ENCODE measurements at places on chromosomes 5 and 9.

DNA sequence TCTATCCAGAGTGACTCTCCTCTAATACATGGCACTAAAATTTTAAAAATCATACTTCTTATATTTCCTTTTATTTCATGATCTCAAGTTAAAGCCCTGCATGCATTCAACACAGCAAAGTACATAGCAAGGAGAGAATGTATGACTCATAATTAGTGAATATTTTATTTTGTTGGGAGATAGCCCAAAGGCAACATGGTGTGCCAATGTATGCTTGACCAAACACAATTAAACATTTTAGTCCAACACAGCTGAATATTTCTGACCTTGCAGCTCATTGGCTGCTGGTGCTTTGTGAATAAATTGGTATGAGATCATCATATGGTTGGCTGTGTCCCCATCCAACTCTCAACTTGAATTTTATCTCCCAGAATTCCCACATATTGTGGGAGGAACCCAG, 103.5 kb downstream of the NPR3 start:
- DNase-seq, result peak; percentile 57

DNA sequence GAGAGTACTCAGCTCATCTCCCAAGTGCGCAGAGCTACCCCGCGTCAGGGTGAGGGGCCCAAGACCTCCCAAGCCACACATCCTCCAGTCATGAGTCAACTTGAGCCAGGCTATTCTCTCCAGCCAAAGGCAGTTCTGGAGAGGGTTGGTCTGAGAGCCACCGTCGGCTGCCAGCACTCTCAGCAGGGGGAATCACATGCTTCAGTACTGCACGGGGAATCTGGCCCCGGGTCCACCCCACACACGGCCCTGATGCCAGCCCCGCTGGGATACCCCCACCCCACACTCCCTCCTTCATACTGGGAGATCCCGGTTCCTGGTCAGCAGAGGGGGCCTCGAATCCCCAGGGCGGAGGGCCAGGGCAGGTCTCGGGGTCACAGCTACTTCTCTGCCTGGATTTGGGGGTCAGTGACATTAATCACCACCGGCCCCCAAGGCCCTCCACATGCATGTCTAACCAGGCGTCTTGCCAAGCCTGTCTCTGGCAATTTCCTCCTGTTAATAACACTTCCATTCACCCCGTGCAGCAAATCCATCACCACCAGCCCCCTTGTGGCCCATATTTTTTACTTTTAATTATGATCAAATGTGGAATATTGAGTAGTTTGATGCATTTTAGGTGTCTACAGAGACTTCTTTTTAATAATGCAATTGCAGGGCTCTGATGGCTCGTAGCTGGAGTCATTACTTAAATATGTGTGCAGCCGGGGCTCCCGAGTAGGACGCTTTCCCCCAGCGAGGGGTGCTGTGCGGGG, 102.9 kb upstream of the PPP1R26 start:
- no peak for DNase-seq

DNA sequence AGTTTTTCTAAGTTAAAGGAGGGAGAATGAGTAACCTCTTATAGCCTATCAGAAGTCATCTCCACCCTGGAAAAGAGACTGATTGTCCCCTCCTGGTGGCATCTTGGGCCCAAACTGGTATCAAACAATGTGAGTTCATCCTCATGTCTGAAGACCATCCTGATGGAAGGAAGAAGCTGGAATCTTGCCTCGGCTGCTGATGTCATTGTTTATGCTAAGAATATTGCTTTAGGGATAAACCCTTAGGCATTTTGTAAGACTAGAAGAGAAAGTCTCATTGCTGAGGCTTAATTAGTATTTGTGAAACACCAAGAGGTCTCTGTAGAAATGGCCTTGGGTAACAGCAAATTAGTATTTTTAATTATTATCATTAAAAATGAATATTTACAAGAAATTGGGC, 65.7 kb upstream of the KCNN2 start:
- DNase-seq, result no peak

DNA sequence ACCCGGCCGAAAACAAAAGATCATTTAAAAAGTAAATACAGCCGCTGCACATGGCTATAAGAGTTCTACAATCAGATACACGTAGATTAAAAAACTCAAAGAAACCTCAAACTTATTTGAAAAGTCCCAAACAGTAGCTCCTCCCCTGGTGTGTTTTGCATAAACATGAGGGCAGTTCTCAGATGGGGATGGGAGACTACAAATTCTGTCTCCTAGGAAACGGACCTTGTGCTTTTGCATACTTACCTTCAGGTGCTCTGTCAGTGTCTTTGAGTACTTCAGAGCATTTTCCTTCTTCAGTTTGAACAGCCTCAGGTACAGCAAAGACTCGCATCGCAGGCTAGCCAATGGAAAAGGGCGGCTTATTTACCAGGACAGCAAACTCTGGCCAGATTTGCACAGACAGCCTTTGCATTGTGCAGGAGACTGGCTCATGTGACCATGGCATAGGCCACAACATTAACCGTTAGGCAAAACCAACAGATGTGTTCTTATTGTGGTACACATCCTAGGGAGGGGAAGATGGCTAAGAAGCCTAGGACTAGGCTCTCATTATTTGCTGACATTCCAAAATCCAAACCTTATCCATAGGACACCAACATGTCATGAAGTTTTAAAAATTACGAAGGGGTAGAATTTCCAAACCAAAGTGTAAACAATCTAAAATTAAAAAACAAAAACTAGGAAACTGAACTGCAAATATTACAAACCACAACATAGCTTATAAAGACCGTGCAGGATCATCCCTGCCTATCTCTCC, 12.8 kb downstream of the LEAP2 start:
- no peak for DNase-seq

- no peak for DNase-seq
These were observed 187.1 kb downstream of the KDM4C start for GRCh38 chr9:6944896-6945295.

GRCh38 chr5:155728857-155729683, 597.9 kb upstream of the SGCD start:
- no peak for DNase-seq

DNA sequence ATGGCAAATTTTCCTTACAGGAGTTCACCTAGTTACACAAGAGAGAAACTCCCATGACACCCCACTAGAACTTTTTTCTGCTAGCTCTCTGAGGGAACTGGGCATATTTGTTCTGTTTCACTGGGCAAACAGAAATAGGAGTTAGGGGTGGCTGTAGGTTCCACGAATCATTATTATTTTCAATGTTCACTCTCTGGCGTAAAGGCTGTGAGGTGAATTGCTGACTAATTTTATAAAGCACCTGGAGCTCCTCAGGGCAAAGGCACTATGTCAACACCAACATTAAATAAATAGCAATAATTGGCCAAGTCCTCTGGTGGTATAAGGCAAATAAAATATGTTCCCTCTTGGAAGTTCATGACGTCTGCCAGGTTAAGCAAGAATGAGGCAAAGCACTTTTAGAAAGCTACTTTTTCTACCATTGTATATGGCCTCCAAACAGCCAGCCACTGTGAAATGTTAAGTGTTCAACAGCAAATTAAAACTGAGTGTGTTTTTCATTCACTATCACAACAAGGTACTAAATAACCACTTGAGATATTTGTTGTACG, 344.6 kb downstream of the PDE4D start:
- no peak for DNase-seq

DNA sequence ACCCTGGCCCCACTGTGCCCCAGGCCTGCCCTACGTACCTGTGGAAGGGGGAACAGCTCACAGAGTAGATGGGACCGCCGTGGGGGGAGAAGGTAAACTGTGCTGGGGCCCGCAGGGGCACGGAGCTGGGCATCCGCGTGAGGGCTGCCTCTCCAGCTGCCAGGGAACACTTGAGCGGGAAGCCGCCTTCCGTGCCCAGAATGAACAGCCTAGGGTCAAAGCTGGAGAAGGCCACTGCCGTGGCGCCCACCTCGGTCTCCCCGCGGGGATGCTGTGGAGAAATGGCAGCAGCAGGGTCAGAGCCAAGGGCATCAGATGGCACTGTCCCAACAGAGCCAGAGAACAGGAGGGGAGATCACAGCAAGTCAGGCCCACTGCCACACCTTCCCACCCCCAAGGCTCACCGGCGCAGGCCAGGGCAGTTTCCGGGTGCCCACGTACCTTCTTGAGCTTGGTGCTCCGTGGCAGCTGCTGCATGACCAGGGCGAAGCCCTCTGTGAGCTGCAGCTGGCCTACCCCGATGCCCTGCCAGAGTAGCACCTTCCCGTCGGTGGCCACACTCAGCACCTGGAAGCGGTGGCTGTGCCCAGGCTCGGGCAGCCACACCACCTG, 21.9 kb downstream of the DYNC2I2 start:
- DNase-seq, result no peak

- DNase-seq, result no peak
These were observed 119.7 kb downstream of the INSYN2B start for GRCh38 chr5:169860585-169860984.

GRCh38 chr9:104780796-104781395, 17.0 kb downstream of the NIPSNAP3B start:
- DNase-seq, result no peak

- DNase-seq, result no peak
These were observed 748 bp downstream of the LCN9 start for GRCh38 chr9:135663857-135664256.

DNA sequence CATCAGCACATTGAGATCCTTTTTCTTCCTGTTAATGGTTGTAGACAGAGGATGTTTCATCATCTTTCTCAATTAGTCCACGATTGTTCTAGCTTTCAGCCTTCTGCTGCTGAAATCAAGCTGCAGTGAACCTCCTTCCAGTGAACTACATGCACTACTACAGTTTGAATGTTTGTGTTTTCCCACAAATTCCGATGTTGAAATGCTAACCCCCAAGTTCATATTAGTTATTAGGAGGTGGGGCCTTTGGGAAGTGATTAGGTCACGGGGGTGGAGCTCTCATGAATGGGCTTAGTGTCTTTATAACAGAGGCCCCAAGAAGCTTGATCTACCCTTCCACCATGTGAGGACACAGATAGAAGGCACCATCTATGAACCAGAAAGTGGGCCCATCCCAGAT, 32.9 kb downstream of the NSG2 start:
- DNase-seq, result no peak

- no peak for DNase-seq
These were observed 457.9 kb upstream of the BRINP1 start for GRCh38 chr9:119827126-119827525.

DNA sequence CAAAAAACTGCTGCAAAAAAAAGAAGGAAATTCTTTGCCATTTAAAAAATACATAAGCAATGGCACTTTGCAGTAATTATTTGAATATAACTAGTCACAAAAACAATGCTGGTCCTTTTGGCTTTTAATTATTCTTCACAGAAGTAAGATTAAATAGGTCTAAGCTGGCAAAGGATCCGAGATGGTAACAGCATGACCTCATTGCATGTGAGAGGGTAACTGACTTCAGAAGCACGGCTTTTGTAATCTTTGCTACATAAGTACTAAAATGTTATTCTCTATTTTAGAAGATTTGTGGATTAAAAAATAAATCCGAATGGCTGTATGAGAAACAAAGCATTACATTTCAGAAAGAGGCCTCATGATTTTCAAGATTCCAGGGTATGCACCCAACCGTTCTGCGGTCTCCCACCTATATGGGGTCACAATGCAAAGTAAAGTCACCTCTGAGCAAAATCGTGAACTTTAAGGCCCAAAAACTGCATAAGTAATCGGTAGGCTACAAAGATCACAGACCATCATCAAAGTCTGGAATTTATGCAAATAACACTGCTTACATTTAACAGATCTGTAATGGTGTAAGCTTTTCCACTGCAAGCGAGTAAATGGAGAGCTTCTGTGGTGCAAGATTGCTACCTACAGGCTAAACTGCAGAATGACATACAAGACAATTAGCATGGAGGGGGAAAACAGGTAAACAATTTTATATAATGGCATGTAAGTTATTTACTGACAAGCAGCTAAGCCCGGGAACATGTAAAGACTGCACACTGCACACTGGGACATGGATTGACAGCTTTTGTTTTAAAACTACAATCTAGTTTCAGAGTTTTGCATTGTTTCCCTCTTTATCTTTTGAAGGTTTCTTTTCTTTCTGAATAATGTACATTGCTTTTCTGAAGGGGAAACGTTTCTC, 231.6 kb downstream of the SLF1 start:
- DNase-seq, result peak; percentile 23

GRCh38 chr5:161040818-161041217, 188.8 kb upstream of the ATP10B start:
- no peak for DNase-seq

GRCh38 chr9:25702536-25702935, 24.3 kb upstream of the TUSC1 start:
- DNase-seq, result no peak

DNA sequence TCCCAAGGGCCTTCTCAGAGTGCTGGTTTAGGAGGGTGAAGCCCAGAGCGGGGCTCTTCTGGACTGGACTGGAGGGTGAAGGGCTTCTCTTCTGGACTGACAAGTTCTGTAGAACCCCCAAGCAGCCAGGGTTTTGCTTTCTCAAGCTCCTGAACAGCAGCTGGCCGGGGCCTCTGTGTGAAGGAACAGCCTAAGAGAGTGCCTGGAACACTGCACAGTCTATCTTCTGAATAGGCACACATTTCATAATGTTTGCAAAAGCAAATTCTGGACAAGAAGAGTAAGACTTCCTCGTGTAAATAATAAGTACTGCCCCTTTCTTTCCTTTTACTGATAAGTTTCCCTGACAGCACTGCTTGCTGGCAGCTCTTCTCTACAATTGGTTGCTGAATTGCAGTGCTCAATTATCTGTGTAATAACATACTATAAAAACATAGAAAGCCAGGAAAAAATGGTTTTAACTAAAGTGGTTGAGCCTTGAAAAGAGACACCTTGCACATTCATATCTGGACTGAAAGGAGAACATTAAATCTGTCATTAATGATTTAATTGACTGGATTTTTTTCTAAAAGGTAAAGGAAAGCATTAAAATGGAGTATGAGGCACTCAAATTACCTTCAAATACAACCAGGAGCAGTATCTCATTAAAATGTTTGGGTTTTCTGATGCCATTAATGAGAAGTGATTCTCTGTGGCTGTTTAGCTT, 20.5 kb downstream of the MAST4 start:
- DNase-seq, result no peak

DNA sequence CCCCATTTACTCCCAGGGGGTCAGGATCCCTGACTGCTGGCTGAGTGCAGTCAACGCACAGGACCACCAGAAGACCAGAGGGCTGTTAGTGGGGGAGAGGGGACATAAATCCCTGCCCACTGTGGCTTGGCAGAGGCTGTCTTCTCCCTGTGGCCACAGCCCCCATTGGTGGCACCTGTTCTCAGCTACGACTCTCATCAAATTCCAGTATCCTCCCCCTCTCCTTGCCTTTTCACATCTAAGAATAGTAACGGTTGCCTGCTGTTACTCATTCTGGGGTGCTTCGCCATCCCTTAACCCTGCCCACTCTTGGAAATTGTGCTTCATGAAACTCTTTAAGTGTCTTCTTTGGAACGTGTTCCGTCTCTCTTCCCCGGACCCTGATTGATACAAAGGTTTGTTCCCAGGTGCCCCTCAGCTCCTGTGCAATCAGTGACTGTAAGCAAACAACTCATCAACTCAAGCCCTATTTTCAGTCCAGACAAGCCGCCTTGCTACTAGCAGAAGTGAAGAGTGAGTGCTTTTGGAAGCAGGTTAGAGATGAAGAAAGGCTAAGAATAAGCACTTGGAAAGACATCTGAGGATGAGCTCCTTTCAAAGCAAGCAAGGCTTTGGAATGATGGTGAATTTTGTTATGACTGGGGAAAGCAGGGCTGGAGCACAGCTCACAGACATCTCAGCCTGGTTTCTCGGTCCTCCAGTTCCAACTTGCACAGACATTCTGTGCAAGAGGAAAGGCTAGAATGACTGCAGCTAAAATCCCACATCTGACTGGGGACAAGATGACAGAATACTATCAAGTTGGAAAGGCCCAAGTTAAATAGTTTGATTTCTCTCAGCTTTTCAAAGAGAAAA, 22.9 kb upstream of the DENND1A start:
- no peak for DNase-seq

Data from fibroblast of skin of left quadriceps (primary cell).